ELR (cell line): ENCODE measurements at places on chromosomes 3 and 15.

- no peak for DNase-seq
Measured at GRCh38 chr3:160018959-160019358, 30.3 kb downstream of the IL12A start.

GRCh38 chr15:66893294-66893693 lies 172.1 kb upstream of the SMAD3 start:
- DNase-seq = no peak

- DNase-seq = no peak
Measured at GRCh38 chr3:4438296-4438695, 28.8 kb downstream of the SUMF1 start.

- no peak for DNase-seq
Measured at GRCh38 chr3:107797586-107797985, 274.8 kb downstream of the BBX start.

GRCh38 chr3:39592311-39593050 lies 125.0 kb downstream of the MOBP start:
- peak; percentile 11 for DNase-seq

DNA sequence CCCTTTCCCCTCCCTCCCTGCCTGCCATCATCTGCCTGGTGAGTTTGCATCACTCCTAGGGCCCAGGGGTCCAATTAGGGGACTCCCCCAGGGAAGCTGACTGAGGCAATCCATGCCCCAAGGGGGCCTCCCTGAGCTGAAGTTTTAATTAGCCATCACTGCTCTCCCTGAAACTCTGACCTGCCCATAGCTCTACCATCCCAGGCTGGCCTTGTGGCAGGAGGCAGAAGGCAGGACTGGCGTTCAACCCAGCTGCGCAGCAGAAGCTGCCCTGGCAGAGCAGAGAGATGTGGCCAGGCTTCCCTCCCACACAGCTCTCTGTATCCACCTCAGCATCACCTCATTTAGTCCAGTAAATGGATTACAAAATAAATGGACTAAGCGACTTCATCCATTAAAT lies 7.7 kb upstream of the C15orf39 start:
- no peak for DNase-seq

- no peak for DNase-seq
Measured at GRCh38 chr15:63970621-63971426, 75.5 kb downstream of the DAPK2 start.

- DNase-seq = peak; percentile 78
Measured at GRCh38 chr15:55168350-55168974, 28.3 kb downstream of the RSL24D1 start.

DNA sequence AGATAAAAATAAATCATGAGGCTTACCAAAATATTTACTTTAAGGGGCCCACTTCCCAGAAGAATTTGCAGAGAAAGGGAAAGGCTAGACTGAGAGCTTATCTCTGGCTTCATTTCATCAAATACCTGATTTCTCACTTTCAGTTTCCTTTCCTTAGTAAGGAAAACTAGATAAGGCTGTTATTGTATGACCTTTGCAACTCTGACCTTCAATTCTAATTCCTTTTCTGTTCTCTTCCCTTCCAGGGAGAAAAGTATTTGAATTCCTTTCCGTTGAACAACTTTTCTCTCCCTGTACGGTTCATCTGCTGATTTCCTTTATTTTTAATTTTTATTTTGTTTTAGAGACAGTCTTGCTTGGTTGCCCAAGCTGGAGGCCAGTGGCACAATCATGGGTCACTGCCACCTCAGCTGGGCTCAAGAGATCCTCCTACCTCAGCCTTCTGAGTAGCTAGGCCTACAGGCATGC lies 7.1 kb upstream of the PXK start:
- DNase-seq = peak; percentile 17
